SJSA1 (cell line): ENCODE measurements at places on chromosomes 6 and 20.

DNA sequence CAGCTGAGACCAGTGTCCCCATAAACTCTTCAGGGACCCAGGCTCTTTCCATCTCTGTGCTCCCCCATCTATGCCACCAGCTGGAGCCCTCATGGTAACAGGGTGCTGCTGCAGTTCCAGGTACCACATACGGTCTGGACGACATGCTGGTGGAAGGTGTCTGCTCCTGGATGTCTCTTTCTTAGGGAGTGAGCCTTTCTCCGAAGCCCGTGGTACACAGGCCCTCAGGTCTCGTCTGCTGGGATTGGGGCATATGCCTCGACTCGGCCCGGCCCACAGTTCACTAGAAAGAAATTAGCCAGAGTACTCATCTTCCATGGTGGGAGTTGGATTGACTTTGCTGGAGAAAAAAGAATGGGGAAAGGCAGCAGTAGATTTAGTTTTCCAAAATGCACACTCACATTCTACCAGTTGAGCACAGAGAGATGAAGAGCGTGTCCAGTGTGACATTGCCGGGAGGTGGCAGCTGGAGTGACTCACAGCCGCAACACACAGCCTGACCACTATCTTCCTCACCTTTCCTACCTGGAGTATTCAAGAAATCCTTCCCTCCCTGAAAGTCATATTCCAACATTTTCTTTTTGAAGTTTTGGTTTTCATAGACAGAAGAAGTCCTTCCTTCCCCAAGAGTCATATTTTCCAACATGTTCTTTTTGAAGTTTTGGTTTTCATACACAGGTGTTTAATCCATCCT is 18.6 kb upstream of the SPO11 start:
- no peak for DNase-seq

GRCh38 chr6:83067448-83068439 is at the start of gene DOP1A:
TSS of gene DOP1A (plus strand) at chr6:83067671. CDS start at chr6:83096978, 29,307 bp downstream.
- peak; percentile 93 for DNase-seq

- DNase-seq: no peak
Observed at GRCh38 chr6:108874470-108875160, 26.4 kb downstream of the ARMC2 start.

DNA sequence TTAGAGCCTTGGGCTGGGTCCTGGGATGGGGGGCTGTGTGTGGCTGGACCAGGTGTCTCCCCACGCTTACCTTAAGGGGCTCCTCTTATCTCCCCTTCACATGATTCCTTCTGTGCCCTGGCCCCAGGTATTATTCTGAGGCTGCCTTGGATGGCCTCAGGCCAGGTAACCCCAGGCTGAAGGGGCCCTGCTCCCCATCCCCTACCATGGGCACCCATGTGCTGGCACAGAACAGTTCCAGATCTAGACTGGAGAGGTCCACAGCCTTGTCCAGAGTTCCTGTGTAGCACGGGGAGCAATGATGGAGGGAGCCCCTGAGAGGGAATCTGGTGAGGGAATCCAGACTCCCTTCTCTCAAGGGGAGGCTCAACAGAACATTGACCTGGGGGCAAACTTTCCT is 32.1 kb downstream of the MOCS1 start:
- DNase-seq: no peak
